ENCODE measurements at places on chromosomes 7 and 10. TPM values are rescaled to one million over a fixed set of nuclear protein-coding genes. Genes with fewer than 3 reads are reported as not detected.

COL17A1 gene
- total RNA-seq: 199 TPM

PPP1R9A gene
- total RNA-seq: 0.22 TPM

ZPBP gene
- total RNA-seq: not detected

ZNF727 gene
- 0.22 TPM for total RNA-seq

TNRC18 gene
- 58.2 TPM for total RNA-seq

RSU1 gene
- 61.5 TPM for total RNA-seq

TRIM73 gene
- 1.7 TPM for total RNA-seq

DRGX gene
- not detected for total RNA-seq

MOGAT3 gene
- not detected for total RNA-seq

HMX2 gene
- total RNA-seq: not detected

SPOCK2 gene
- 6.1 TPM for total RNA-seq

CLRN3 gene
- not detected for total RNA-seq

LIPF gene
- total RNA-seq: not detected

HOXA4 gene
- 6.7 TPM for total RNA-seq

MRLN gene
- total RNA-seq: not detected

PSTK gene
- total RNA-seq: 3.0 TPM

GPR15LG gene
- 132 TPM for total RNA-seq

ANKRD30A gene
- total RNA-seq: not detected

MYOF gene
- total RNA-seq: 61.1 TPM

OR2A5 gene
- not detected for total RNA-seq

OR6B1 gene
- not detected for total RNA-seq

XRCC2 gene
- total RNA-seq: 5.5 TPM

HECW1 gene
- 0.18 TPM for total RNA-seq

TMEM140 gene
- 1.3 TPM for total RNA-seq

CDNF gene
- total RNA-seq: not detected

GLCCI1 gene
- total RNA-seq: 6.6 TPM

CALML3 gene
- total RNA-seq: 402 TPM

CCL24 gene
- 2.9 TPM for total RNA-seq

COL13A1 gene
- total RNA-seq: 3.8 TPM

GFRA1 gene
- total RNA-seq: 1.0 TPM

All from esophagus squamous epithelium (tissue), 5 donors.